Bone marrow (tissue), 2 donors: ENCODE measurements at places on chromosomes 1 and 21.

DNA sequence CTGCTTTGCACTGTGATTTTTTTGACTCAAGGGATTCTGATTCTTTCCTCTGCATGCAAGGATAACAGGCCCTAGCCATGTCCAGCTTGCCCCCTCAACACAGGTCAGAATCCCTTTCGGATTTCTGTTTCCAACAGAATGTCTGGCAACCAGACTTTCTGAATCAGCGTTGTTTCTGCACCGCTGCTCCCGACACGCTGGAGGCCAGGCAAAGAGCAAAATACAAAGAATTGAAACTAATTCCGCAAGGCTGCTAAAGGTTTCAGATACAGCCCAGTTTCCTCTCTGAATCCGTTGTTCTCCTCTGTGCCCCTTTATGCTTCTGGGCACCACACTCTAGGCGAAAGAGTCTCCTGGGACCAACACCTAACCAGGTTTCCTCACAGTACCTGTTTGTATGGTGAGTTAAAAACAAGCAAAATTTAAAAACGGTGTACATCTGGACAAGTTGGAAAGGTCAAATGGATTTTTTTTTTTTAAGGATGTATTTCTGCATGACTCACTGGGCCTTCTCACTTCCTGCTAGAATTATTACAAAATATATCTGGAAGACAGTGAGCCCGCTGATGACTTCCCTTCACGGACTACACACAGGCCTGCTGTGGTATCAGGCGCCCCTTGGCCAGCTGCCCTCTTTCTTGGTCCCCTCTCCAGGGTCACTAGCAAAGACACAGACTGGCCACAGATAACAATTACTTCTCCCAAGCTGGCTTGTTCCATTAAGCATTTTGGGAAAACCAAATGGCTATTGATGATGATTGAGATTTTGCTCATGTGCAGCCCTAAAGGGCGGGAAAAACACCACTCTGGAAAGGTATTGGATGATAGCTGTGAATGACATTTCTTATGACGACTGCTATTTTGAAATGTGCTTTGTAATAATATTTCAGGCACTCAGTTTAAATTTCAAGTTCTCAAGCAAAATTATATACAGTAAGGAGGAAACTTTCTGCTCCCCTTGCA lies 118.3 kb downstream of the TGFB2 start:
- no peak for DNase-seq

- DNase-seq: no peak
Measured at GRCh38 chr1:28127617-28128257, 39.3 kb upstream of the EYA3 start.

GRCh38 chr1:202154148-202154765 lies 6.1 kb downstream of the PTPN7 start:
- DNase-seq: no peak

DNA sequence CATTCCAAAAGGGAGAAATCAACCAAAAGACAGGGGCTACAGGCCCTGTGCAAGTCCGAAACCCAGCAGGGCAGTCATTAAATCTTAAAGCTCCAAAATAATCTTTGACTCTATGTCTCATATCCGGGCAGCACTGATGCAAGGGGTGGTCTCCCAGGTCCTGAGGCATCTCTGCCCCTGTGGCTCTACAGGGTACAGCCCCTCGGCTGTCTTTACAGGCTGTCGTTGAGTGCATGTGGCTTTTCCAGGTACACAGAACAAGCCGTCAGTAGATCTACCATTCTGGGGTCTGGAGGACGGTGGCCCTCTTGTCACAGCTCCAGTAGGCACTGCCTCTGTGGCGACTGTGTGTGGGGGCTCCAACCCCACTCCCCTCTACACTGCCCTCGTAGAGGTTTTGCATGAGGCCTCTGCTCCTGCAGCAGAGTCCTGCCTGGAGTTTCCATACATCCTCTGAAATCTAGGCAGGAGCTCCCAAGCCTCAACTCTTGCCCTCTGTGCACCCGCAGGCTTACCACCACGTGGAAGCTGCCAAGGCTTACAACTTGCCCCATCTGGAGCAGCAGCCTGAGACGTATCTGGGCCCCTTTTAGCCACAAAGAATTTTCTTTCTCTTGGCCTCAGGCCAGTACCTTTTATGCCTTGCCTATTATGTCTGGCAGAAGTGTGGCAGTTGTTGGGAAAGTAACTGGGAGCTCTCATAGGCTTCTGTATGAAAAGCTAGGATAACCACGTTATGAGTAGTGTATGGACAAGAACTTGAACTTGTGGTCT lies 52.5 kb downstream of the POU2F1 start:
- DNase-seq: no peak

- DNase-seq: no peak
Measured at GRCh38 chr1:32703479-32704291, 1.1 kb upstream of the SYNC start.

GRCh38 chr21:39124681-39125251 lies 58.5 kb downstream of the PSMG1 start:
- no peak for DNase-seq

DNA sequence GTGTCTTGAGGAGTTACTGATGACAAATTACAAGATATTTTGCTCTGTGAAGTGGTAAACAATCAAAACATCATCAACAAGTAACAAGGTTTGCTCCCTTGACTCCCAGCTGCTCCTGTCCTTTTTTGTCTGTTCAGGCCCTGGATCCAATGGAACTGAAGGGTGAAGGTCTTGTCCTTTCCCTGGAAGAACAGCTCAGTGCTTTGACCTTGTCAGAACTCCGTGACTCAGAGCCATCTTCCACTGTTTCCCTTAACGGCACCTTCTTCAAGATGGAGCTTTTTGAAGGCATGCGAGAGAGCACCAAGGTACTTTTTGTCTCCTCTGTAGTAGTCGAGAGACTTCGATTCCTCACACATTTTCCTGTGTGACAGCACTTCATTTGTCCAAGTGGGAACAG lies 29.0 kb downstream of the TRIM45 start:
- no peak for DNase-seq
